Putamen (tissue), 1 donor: ENCODE measurements at places on chromosomes 6 and 20.

DNA sequence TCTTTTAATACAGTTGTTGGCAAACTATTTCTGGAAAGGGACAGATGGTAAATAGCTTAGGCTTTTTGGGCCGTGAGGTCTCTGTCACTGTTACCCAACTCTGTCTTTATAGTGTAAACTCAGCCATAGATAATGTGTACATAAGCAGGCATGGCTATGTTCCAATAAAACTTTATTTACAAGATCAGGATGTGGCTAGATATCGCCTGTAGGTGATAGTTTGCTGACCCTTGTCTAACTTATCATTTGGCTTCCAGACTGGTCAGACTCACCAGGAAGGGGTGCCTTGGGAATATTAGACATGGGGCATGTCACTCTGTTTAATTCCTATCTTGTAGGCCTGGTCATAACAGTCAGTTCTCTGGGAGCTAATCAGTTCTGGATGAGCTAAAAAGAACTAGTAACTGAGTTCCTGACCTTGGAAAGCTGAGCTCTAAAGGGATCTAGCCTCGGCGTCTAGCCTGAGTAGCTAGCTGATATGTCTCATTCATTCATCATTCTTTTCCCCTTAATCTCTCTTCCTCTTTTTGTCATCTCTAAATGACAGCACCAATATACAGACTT lies 163.6 kb downstream of the SLC16A10 start:
- DNase-seq: no peak

DNA sequence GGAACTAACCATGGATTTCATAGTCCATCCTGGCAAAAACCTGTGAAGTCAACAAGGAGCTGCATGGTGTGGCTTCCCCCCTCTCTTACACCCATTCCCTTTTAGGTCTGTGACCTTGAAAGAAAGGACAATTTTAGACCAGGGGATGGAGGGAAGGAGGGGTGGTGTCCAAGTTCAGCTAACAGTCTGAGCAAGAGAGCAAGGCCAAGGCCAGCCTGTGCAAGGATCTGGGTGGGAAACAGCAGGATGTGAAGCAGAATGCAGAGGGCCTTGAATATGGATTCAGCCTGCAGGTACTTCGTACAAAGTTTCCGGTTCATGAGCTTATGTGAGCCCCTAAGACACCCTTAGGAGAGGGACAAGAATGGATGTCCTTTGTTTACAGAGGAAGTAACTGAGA lies 293.0 kb downstream of the KIF16B start:
- DNase-seq: no peak

DNA sequence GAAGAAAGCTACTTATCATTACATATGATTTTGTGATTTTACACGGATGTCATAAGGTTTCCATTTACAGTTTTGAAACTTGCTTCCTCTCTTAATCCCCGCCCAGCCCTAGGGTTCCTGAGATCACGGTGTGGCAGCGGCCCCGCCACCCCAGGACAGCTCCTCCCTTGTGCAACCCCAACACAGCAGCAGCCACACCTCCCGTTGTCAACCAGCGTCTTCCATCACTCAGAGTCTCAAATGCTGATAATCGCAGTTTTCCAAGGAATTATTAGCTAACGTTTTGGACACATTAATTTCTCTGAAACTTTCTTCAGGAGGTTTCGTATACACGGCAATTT lies 204.8 kb downstream of the THBS2 start:
- DNase-seq: no peak

DNA sequence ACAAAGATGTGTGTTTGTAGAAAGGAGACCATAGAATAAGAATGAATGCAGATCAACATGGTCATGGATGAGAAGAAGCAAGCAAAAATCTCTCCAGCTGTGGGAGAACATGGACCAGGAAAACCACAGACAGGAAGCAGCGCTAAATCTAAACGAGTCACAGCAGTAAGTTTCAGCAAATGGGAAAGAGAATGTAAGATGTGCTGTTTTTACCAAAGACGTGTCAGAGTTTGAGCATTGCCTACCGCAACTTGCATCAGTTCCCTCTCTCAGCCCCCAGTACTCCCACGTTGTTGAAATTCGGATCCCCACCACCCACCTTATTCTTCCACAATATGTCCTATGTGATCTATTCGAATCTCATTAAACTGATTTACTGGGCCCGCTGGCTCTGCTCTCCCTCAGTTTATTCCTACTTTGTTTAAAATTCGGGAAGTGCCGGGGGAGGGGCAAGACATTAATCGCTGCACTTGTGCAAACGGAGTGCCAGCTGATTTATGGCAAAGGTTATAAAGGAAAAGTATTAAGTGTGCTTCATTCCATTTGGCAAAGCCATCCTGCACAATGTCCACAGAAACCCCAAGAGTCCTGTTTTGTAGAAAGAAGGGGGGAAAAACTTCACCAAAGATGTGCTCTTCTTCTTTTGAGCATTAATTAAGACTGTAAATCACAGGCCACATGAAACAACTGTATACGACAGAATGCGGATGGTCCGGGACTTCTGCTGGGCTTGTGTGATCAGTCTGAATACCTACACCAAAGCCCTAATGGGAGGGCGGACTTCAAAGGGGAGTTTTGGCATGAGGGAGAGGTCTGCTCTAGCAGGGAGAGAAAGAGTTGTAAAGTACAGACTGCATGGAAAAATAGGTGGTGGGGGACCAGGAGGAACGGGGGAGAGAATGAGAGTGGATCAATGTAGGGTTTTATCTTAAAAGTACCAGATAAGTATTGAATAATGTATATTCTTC lies 59.1 kb upstream of the PRDM1 start:
- no peak for DNase-seq

DNA sequence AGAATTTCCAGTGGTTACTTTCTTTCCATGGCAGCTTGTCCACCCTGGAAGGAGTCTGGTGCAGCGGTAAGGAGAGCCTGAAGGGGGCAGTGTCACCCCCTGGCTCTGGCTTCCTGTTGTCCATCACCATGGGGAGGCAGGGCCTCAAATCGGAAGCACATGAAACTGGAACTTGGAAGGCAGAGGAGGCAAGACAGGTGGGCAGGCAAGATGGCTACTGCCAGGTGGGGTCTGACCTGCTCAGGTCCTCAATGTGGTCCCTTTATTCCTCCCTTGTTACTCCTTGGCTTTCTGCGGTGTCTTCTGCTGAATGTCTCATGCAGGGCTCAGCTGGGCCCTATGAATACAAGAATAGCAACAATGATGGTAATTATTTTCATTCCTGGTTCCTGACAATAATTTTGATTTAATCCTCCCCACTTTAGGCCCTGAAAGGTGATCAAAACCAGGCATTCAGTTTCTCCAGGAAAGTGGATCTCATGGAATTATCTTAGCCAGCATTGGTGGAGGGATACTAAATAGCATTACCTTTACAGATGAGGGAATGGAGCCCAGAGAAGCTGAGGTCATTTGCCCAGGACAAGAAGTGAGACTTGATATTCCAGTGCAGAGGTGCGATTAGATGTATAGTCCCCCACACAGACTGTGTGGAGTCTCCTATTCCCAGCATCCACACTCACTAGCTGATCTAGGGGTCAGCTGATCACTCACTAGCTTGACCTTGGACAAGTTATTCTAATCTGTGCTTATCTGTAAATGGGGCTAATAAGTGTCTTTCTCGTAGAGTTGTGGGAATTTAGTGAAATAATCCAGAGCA lies 17.6 kb upstream of the SNAI1 start:
- no peak for DNase-seq

- DNase-seq: no peak
These were observed 24.5 kb upstream of the HLA-A start for GRCh38 chr6:29917857-29918256.

- DNase-seq: no peak
These were observed 86.5 kb downstream of the LYRM4 start for GRCh38 chr6:5174244-5174643.

DNA sequence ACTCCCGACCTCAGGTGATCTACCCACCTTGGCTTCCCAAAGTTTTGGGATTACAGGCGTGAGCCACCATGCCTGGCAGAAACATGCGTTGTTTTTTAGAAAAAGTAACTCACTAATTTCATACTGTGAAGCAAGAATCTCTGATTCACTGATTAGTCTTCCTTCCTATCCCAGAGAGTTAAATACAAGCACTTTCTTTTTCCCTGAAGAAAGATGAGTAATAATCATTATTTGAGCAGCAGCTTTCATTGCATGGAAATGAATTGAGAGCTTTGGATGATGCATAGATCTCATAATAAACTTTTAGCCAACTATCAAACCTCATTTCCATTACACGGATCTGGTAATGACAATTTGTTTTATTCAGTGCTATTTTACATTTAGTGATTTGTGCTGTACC lies 892.5 kb upstream of the EYS start:
- DNase-seq: no peak

DNA sequence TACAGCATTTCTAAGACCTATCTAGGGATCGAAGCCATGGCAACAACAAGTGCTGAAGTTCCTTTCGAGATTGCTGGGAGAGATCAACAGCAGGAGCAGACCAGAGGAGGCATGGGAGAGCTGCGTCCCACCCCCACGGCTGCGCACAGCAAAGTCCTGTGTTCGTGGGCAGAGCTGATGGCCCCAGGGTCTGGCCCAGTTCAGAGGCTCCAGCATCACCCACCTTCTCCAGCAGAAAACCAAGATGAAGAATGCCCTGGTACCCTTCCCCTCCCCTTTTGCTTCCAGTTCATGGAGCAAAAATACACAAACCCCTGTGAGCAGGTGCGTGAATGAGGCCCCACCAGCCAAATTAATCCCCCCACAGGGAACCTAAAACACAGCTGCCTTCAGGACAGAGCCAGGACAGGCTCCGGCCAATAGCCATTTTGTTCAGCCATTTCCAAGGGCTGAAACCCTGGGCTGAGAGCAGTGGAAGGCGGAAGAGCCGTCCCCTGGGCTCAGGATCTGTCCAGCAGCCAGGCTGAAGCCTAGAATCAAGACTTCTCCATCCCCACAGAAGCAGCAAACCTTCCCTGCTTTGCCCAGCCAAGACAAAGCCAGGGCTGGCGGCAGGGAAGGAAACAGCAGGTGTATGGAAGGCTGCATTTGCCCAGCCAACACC lies 102.8 kb downstream of the PREX1 start:
- DNase-seq: no peak

DNA sequence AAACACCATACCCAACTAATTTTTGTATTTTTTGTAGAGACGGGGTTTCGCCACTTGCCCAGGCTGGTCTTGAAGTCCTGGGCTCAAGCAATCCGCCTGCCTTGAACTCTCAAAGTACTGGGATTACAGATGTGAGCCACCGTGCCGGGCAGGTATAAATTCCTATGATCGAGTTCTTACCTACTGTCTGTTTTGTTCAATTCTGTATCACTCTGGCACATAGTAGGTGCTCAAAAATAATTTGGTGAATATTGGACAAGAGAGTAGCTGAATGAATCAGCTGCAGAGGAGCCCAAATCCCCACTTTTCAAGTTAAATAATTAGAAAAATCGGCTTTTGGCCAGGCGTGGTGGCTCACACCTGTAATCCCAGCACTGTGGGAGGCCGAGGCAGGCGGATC lies 13.7 kb upstream of the ZMYND8 start:
- DNase-seq: no peak

DNA sequence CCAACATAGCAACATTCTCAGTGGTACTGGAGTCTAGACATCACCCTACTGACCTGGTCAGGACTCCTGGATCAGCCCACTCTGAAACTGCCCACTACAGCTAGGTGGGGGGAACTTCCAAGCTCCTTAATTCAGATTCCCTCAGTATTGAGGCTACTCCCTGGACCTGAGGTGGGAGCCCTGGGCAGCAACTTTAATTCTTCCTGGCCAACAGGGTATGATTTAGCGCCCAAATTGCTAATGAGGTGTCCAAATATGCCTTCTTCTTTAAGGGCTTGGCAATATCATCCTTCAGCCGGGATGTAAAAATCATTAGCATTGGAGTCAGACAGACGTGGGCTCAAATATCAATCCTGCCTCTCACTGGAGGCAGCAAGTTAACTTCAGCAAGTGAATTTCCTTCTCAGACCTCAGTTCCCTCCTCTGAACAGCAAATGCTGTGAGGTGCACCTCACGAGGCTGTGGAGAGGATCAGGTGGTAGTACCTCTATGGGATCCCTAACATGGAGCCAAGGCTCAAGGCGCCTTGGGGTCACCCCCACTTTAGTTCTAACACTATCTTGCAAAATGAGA lies 27.6 kb downstream of the NEDD9 start:
- no peak for DNase-seq

- no peak for DNase-seq
These were observed 241.4 kb upstream of the SOX4 start for GRCh38 chr6:21352131-21352530.
